ENCODE measurements at places on chromosomes 3 and 15.

- peak; percentile 55 for DNase-seq
Measured at GRCh38 chr15:28125673-28126651, 26.8 kb upstream of the OCA2 start.

- no peak for DNase-seq
Measured at GRCh38 chr3:133896002-133896761, 500 bp upstream of the RAB6B start.

DNA sequence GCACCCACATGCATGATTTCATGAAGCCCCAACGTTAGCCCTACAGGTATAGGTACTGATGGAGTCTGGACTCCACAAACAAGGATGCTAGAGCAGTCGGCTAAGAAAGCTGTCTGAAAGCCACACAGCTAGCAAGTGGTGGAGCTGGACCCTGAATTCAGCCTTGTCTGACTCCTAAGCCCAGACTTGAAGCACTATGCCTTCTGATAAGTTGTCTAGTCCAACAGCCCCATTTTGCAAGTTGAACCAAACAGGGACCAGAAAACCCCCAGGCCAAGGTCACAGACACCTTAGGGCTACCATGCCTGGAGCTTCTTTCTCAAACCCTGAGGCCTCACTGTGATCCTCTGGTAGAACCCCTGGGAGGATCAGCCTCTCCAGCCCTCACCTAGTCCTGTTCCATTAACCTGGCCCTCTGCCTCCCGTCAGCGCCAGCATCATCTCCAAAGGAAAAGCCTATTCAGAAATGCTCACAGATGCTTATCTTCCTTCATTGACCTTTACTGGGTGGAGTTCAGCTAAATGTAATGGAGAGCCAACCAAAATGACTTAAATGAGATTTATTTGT is 1.7 kb upstream of the SLCO2A1 start:
- no peak for DNase-seq

- no peak for DNase-seq
Measured at GRCh38 chr3:30400926-30401325, 205.5 kb upstream of the TGFBR2 start.

DNA sequence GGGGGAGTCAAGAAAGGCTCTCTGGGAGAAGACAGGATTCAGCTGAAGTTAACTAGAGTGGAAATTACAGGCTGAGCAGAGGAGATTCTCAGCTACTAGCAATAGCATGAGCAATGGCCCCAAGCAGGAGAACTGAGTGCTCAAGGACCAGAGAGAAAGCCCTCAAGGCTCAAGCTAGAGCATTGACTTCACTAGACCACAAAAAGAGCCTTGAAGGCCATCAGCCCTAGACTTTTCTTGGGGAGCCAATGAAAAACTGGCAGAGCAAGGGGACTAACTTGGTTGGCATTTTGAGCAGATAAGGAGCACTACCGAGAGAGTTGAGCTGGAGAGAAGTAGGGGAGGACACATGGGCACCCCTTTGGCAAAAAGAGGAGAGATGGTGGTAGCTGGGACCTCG is 277.6 kb downstream of the FEZF2 start:
- DNase-seq = no peak
